ENCODE measurements at places on chromosomes 4 and X.

- DNase-seq, result no peak
Measured at GRCh38 chr4:147761218-147761883, 29.5 kb downstream of the ARHGAP10 start.

DNA sequence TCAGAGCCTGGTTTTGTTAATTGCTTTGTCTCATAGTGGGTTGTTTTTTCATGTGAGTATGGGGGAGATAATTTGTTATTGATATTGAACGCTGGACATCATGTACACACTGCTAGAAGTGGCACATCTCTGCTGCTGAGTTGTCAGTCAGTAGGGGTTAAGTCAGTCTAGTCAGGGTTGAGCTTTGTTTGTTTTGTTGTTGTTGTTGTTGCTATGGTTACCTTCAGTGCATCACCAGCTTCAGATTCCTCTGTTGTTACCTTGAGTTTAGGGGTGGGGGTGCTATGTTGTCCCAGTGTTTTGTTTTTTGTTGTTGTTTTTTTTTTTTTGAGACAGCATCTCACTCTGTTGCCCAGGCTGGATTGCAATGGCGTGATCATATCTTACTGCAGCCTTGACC lies 9.9 kb downstream of the YIPF6 start:
- no peak for DNase-seq

DNA sequence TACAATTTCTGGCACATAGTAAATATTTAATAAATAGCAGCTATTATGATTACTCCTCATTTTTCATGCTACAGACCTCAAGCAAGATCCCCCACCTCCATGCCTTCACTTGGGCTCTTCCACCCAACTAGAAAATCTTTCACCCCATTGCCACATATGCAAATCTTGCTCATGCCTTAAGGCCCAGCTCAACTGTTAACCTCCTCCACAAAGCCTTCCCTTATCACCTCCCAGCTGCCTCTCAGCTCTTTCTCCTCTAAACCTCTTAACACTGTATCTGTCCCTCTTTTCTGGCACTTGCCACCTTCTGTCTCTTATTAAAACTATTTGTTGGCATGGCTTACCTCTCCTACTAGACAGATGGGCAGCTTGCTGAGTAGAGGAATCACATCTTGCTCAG lies 51.5 kb downstream of the PJA1 start:
- no peak for DNase-seq

DNA sequence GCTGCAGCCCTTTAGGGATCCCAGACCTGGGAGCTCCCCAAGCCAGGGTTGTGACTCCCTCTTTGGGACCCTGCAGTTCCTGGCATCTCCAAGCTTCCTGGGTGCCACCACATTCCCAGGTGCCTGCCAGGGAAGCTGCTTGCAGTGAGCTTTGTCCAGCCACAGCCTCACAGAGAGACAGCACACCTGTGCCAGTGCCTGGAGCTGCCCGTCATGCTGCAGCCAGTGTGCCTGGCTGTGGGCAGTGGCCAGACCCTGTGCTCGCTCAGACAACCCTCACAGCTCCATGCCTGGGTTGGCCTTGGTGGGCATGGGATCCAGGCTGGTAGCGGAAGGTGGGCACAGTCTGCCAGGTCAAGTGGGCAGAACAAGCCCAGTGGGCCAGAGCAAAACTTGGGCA lies 36.0 kb downstream of the TMPRSS11A start:
- DNase-seq, result no peak

- no peak for DNase-seq
Measured at GRCh38 chr4:8514391-8514790, 65.8 kb upstream of the GPR78 start.

DNA sequence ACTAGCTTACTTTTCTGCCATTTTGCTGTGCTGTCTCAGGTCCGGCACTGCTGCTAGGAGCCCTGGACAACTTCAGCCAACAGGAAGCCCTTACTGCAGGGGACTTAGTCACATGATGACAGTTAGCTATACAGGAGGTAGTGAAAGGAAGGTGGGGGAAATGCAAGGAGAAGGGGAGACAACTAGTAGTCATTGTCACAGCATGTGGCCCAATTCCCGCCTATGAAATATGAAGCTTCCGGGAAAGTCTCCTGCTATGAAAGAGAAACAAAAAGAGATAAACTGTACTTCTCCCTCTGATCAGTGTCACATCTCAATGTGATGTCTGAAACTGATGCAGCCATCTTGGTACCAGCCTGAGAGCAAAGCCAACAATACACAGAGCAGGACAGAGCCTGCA lies 71.6 kb downstream of the AMELX start:
- no peak for DNase-seq

DNA sequence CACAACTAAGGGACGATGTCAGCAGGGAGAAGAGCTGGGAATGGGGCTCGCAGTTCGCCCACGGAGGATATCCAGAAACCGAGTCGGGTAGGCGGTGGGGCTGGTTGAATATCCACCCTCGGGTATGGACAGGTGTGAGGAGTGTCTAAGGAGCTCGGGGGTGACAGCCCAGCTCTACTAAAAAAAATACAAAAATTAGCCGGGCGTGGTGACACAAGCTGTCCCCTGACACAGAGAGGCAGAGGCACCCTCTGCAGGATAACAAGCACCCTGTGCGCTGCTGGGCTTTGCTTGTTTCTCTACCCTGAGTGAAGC lies 12.2 kb upstream of the ASMTL start:
- DNase-seq, result no peak

DNA sequence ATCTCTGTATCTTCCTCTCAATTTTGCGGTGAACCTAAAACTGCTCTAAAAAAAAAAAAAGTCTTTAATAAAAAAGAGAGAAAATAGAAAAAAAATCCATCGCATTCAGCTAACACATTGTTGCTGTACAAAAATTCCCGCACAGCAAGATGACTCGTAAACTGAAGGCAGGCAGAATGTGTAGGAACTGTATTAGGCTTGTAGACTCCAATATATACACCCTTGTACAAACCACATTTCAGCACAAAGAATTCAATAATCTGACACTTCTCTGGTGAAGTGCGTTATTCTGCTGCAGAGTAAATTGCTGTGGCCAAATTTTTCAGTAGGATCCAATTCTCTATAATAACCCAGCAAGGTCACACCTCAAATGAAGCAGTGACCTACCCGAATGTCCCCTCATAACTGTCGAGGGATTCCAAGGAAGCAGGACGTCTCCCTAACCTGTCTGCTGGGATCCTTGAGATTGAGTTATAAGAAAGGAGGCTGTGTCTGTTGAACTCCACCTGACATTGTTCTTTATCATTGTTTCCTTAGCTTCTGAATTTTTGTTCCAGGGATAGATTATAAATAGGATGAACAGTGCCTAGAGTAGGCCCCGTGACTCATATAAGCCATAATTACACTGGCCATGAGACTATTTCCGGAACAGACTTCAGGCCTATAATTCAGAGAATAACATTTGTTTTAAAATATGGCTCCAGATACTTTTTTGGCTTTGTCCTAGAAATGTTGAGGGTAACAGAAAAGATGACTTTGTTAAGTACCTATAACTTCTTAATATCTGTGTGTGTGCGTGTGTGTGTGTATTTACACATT lies 348.3 kb downstream of the PCDH7 start:
- DNase-seq, result no peak

- no peak for DNase-seq
Measured at GRCh38 chr4:111492496-111492895, 652.8 kb upstream of the FAM241A start.

GRCh38 chr4:54784161-54784671 lies 126.5 kb downstream of the KIT start:
- DNase-seq, result peak; percentile 19

DNA sequence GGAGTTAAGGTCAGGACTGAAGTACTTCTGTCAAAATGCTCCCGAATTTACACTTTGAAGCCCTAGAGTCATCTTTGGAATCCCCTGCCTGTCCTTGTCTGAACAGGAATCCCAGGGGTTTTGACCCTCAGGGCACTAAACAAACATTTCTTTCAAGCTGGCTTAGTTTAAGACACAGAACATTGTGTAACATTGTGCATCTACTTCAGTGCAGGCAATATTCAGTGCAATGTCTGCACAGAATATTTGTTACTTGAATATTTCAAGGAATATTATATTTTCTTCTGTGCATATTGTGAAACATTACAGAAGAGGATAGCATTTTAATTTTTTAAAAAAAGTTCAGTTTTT lies 763.4 kb downstream of the PCDH18 start:
- no peak for DNase-seq
